ENCODE measurements at places on chromosomes 2 and 18.

GRCh38 chr2:150572961-150573395 is 85.5 kb upstream of the RND3 start:
- no peak for DNase-seq

DNA sequence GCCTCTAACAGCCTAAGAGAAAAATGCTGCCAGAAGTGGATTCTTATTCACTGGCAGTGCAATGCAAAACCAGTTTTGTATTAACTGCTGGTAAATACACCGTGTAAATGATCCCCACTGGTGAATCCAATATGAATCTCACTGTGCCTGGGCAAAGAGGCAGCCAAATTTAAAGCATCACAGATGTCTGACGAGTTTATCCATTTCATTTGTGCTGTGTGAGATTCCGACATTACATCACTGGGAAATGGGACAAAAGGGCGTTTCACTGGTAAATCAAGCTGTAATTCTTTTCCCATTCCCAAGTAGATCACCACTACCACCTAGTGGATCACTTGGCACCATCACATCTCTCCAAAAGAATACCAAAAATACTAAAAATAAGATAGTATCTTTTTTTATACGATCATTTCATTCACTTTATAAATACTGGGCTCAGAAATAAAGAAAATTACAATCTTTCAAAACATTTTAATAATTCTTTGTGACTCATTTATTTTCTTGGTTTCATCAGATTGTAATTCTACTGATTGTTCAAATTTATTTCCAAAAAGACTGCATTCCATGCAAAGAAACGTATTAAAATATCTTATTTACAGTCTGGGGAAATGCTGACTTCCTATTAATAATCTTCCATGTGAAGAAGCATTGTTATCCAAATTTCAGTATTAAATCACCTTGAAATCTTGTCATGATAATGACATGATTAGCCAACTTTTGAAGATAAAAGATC is 125.6 kb downstream of the GRB14 start:
- DNase-seq: peak; percentile 23

- DNase-seq: no peak
Measured at GRCh38 chr2:158255257-158255656, 153.6 kb downstream of the UPP2 start.

DNA sequence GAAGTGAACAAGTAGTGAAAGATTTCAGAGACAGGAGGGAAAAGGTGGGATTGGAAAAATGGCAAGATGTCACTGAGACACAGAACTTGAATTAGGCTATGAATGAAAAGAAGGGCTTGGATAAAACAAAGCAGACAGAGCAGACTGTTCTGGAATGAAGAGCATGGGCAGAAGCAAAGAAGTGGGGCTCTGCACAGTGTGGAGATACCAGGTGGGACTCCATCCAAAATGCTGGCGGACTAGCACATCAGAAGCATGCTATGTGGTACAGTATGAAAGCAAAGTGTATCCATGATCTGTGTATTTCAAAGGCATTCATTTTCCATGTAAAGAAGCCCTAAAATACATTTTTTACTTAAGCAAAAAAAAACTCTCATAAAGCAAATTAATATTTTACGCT is 410.8 kb upstream of the LYPD1 start:
- no peak for DNase-seq

GRCh38 chr18:46481048-46481846 is 175.8 kb downstream of the LOXHD1 start:
- DNase-seq: peak; percentile 27

- DNase-seq: peak; percentile 35
Measured at GRCh38 chr2:121810959-121811853, 55.8 kb downstream of the TSN start.

DNA sequence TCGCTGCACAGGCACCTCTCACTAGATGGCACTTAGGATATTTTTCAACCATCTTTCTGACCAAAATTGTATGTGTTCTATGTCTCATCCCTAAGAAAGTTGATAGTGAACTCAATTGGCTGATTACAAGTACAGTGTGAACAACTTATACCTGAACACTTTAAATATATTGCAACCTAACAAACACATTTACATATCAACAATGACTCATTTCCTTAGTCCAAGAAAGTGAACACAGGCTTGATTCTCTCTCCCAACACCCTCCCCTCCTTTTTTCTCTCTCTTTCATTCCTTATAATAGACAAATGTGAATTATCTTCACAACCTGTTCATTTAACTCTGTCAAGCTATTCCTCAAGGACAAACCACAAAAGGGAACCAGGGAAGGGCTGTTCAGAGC is 192.0 kb downstream of the SLC8A1 start:
- no peak for DNase-seq

GRCh38 chr2:200168641-200169555 is 137.6 kb upstream of the SPATS2L start:
- no peak for DNase-seq

- DNase-seq: no peak
Measured at GRCh38 chr2:219944866-219945265, 317.4 kb downstream of the SLC4A3 start.

GRCh38 chr2:14140009-14140550 is 492.4 kb upstream of the LRATD1 start:
- DNase-seq: no peak

DNA sequence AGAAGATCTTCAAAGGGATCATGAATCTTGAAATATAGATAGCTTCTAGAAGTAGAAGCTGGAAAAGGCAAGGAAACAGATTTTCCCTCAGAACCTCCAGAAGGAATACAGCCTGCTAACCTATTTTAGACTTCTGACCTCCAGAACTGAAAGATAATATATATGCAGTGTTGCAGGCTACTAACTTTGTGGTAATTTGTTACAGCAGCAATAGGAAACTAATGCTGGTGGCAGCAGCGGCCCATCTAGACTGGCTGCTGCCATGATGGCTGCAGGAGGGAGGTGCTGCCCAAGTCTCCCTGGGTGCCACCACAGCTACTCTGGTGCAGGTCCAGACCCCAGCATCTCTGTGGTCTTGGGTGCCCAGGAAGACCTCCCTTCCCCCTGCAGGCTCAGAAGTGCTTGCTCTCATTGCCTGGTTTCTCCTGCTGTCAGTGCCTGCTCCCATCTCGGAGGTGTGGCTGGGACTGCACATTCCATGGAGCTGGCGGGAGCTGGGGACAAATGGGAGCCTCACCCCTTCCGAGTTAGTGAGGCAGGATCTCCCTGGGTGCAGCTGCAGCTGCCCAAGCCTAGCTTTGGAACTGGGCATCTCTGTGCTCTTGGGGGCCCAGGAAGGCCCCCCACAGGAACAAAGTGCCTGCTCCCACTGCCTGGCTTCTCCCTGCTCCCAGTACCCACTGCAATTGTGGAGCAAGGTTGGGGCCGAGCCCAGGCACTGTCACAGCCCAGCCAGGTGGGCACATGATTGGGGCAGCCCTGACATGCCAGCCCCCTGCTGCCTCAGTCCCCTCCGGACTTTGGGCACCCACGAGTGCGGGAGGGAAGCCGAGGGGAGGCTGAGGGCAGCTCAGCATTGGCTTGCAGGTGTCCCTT is 18.1 kb upstream of the CCDC88A start:
- no peak for DNase-seq

- DNase-seq: peak; percentile 44
Measured at GRCh38 chr2:44244135-44244871, 31.0 kb upstream of the SLC3A1 start.

- DNase-seq: no peak
Measured at GRCh38 chr2:180876506-180876905, 103.9 kb upstream of the UBE2E3 start.
